HCT116 (cell line): ENCODE measurements at places on chromosomes 4 and X. TPM values are rescaled to one million over a fixed set of nuclear protein-coding genes. Genes with fewer than 3 reads are reported as not detected.

The TMEM271 gene
- not detected for total RNA-seq

The EMCN gene
- total RNA-seq = not detected

The TMEM33 gene
- total RNA-seq = 82.4 TPM

The FAT1 gene
- 676 TPM for total RNA-seq

The RNF212 gene
- not detected for total RNA-seq

The CXCL10 gene
- not detected for total RNA-seq

The AADAT gene
- total RNA-seq = 15.4 TPM

The SLITRK4 gene
- not detected for total RNA-seq

DNA sequence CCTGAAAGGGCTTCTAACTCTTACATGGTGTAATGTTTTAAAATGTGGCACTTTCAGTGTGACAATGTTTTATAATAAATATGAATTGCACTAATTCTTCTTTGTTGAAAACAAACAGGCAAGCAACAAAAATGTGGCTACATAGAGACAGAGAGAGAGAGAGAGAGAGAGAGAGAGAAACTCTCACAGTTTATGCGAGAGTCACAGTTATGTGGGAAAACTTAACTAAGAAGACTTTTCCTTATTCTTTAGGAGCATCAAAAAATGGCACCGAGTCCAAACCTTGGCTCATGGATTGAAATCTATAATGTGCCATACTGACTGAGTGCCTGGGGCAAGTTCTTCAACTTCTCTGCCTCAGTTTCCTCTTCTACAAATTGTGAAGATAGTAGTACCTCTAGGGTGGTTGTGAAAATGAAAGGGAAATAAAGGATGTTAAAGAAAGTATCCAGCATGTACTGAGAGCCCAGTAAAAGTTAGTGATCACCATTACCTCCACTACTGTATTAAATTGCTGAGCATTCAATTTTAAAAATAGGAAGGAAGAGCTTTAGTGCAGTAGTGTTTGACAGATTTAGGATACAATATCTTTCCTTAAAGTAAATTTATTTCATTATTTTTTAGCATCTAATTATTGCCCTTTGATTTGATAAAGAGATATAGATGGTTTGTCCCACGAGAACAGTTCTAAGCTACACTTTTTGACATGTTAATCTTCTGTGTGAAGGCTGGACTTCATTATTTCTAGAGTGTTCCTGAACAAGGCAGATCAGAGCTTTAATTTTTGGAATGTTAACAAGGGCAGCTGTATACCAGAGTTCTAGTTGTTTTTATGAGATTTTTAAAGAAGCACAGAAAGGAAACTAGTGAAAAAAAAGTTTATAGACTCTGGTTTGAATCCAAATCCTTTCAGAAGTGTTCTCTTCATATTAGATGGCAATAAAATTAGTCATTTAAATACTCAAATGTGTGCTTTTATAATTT is 187.5 kb upstream of the ANK2 start:
- no peak overlapping the region for H3K27ac ChIP-seq
- no peak for DNase-seq
- H3K4me1 ChIP-seq = peaks cover 11% of the 10 kb centered on the region
- H3K27me3 ChIP-seq = no peaks in the 10 kb centered on the region
- H3K4me3 ChIP-seq = no peak overlapping the region

DNA sequence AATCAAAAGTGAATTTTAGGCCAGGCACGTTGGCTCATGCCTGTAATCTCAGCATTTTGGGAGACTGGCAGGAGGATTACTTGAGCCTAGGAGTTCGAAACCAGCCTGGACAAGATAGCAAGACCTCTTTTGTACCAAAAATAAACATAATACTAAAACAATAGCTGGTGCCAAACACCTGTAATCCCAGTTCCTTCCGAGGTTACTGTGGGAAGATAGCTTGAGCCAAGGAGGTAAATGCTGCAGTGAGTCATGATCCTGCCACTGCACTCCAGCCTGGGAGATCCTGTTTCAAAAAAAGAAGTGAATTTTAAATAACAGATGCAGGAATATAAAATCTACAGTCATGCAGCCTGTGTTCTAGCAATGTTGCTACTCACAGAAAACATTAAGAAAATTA is 488.3 kb downstream of the PPARGC1A start:
- H3K4me3 ChIP-seq = no peak overlapping the region
- no peaks in the 10 kb centered on the region for H3K36me3 ChIP-seq
- no peaks in the 10 kb centered on the region for H3K4me1 ChIP-seq

DNA sequence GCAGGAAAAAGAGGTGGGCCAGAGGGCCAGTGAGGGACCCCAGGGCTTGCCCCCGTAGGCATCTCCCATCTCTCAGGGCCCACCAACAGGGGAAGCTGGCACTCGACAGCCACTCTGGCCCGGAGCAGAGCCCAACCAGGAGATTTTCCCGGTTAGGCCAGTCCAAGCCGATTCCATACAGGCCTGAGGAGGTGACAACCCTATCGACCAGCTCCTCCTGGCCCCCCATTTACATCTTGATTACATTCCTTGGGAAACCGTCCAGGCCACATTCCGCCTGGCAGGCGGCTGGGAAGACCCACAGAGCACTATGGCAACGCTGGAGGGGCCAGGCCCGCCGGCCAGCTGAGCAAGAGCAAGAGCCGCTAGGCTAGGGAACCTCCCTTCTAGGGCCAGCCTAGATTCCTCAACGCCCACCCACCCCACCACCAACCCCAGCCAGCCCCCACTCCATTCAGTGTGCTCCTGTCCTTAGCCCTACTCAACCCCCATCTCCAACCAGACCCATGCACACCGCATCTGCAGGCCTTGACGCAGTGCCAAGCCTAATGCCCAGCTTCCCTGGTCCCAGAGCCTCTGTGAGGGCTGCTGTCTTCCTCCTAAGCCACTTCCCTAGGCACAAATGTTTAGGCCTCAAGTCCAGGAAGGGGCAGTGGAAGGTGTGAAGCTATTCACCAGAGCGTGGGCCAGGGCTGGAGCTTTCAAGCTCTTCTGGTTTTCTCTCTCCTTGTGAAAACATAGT is 161.2 kb downstream of the EFNB1 start:
- H3K27me3 ChIP-seq = no peaks in the 10 kb centered on the region
- DNase-seq = no peak
- H3K36me3 ChIP-seq = no peaks in the 10 kb centered on the region
- H3K4me1 ChIP-seq = no peaks in the 10 kb centered on the region
- H3K4me3 ChIP-seq = no peak overlapping the region

- no peak overlapping the region for H3K27ac ChIP-seq
- H3K4me3 ChIP-seq = no peak overlapping the region
- no peak for DNase-seq
- peaks cover 4% of the 10 kb centered on the region; the same call in 1 of the 2 replicates for H3K4me1 ChIP-seq
These were observed 86.3 kb upstream of the BMP2K start for GRCh38 chr4:78689700-78690323.

- no peak for DNase-seq
- H3K4me3 ChIP-seq = no peak overlapping the region
- no peaks in the 10 kb centered on the region for H3K27me3 ChIP-seq
- H3K36me3 ChIP-seq = no peaks in the 10 kb centered on the region
- H3K4me1 ChIP-seq = no peaks in the 10 kb centered on the region
- H3K27ac ChIP-seq = no peak overlapping the region
These were observed 379.5 kb downstream of the ZIC3 start for GRCh38 chrX:137945470-137945869.

DNA sequence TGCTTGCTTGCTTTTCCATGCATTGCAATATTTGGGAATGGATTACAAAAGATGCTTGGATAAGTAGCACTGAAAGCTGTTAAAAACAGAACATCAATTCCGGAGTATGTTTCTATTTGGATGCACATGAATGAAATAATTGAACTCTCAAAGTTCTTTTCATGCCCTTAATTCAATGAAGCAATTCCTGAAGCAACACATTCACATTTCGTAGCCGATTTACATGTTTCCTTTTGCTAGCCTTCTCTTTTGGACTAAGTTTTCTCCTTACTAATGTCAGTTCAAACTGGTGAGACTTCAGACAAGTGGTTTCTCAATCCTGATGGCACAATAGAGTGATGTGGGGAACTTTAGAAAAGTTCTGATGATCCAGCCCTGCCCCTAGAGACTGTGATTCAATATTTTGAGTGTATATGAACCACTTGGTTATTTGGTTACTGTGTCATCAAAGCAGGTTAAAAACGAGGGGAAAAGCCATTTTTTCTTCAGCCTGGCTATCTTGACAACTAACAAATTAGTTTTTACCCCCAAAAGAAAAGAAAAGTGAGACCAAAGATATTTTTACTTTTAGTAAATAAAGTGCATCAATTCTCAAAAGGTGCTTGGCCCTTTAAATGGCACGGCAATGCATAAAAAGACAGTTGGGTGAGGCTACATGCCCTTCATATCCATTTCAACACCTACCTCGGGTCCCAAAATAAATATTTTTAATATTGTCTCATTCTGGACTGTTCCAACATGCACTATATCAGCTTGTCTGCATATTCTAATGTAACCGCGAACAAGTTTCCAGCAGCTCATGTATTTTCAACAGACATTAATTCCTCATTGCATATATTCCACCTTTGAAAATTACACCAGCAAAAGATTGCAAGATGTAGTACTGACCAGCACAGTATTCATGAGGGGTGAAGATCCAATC is 90.1 kb upstream of the RPL34 start:
- H3K4me3 ChIP-seq = no peak overlapping the region
- no peaks in the 10 kb centered on the region for H3K4me1 ChIP-seq
- DNase-seq = no peak
- no peak overlapping the region for H3K27ac ChIP-seq
- no peaks in the 10 kb centered on the region; the same call in 1 of the 2 replicates for H3K27me3 ChIP-seq

DNA sequence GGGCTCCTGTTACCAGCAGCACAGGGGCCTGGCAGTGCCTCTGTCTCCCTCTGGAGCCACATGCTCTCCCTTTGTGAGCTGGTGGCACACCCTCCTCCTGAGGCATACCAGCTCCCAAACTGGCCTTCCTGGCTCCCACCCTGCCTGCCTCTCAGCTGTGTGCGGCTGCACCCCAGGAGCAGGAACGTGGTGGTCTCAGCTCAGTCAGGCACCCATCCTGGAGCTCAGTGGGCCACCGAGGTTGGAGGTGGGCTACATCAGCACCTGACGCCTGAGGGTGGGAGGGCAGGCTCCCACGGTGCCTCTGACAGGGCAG is 85.9 kb upstream of the NKX1-1 start:
- no peaks in the 10 kb centered on the region for H3K4me1 ChIP-seq
- H3K27ac ChIP-seq = no peak overlapping the region
- DNase-seq = no peak
- no peak overlapping the region for H3K4me3 ChIP-seq
- H3K36me3 ChIP-seq = no peaks in the 10 kb centered on the region

GRCh38 chrX:7638078-7638710 is 204.8 kb upstream of the VCX start:
- DNase-seq = no peak
- H3K27ac ChIP-seq = no peak overlapping the region
- no peaks in the 10 kb centered on the region for H3K4me1 ChIP-seq
- H3K4me3 ChIP-seq = no peak overlapping the region
- H3K27me3 ChIP-seq = no peaks in the 10 kb centered on the region
- no peaks in the 10 kb centered on the region for H3K36me3 ChIP-seq

DNA sequence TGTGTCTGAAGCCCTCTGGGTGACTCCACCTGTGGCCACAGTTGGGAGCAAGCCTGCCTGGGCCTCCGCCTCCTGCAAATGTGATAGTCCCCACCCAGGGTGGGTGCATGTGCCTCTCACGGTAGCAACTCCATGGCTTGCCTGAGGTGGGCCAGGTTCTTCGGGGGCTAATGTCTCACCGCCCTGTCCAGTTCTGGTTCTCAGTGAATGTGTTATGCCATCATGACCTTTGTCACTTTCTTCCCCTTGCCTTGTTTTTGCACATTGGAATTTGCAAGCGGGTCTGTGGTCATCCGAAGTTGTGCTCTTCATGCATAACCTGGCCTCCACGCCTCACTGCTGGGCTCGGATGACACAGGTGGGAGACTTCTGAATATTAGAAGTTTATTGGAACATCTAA is 39.7 kb downstream of the SHROOM2 start:
- DNase-seq = no peak
- H3K27ac ChIP-seq = no peak overlapping the region
- H3K4me3 ChIP-seq = no peak overlapping the region
- peaks cover 10% of the 10 kb centered on the region for H3K4me1 ChIP-seq

- H3K36me3 ChIP-seq = no peaks in the 10 kb centered on the region
- DNase-seq = no peak
- no peak overlapping the region for H3K27ac ChIP-seq
- no peaks in the 10 kb centered on the region for H3K27me3 ChIP-seq
- no peak overlapping the region for H3K4me3 ChIP-seq
These were observed 43.0 kb downstream of the RBMX2 start for GRCh38 chrX:130444641-130445336.

DNA sequence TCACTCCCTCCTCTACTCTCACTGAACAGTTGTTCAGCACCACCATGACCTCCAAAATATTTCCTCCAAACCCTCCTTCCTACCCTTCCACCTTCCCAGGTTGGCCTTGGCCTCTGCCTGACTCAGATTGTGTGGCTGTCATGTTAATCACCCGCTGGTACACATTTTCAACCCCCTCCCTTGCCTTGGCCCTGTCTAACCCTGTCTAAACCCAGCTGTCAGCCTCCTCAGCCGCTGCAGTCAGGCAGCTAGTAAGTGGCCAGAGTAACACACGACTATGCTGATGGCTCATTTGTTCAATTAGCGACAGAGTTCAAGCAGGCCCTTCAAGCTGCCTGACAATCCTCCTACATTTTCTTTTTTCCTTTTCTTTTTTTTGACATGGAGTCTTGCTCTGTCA is 18.0 kb downstream of the ING2 start:
- no peak overlapping the region for H3K27ac ChIP-seq
- H3K4me1 ChIP-seq = no peaks in the 10 kb centered on the region
- no peaks in the 10 kb centered on the region for H3K27me3 ChIP-seq
- DNase-seq = no peak
- H3K4me3 ChIP-seq = no peak overlapping the region
- no peaks in the 10 kb centered on the region for H3K36me3 ChIP-seq

DNA sequence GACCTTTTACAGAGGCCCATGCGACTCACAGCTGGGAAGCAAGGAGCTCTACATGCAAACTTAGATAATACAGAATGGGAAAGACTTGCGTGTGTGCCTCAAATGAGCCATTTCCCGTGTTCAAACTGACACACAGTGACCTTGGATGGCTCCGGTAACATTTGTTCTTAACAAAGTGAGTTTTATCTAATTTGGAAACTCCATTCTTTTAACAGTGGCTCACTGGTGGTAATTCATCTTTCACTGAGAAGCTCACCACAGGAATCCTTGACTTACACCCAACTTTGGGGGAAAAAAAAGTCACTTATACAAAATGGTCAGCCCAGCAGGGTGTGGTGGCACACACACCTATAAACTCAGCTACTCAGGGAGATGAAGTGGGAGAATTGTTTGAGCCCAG is 190.6 kb downstream of the LDB2 start:
- no peak overlapping the region for H3K4me3 ChIP-seq
- no peak overlapping the region for H3K27ac ChIP-seq
- H3K36me3 ChIP-seq = no peaks in the 10 kb centered on the region
- no peak for DNase-seq

- no peaks in the 10 kb centered on the region for H3K27me3 ChIP-seq
- no peaks in the 10 kb centered on the region for H3K4me1 ChIP-seq
- no peak overlapping the region for H3K27ac ChIP-seq
- no peaks in the 10 kb centered on the region for H3K36me3 ChIP-seq
- H3K4me3 ChIP-seq = no peak overlapping the region
These were observed 25.3 kb upstream of the SOD3 start for GRCh38 chr4:24770032-24770584.

- no peak for DNase-seq
- no peaks in the 10 kb centered on the region for H3K36me3 ChIP-seq
- H3K4me1 ChIP-seq = no peaks in the 10 kb centered on the region
- no peak overlapping the region for H3K4me3 ChIP-seq
These were observed 59.7 kb downstream of the NAA11 start for GRCh38 chr4:79266136-79266535.

- DNase-seq = no peak
- no peak overlapping the region for H3K4me3 ChIP-seq
- H3K36me3 ChIP-seq = no peaks in the 10 kb centered on the region
- no peak overlapping the region for H3K27ac ChIP-seq
- H3K27me3 ChIP-seq = no peaks in the 10 kb centered on the region
These were observed 387.5 kb upstream of the GRID2 start for GRCh38 chr4:91916219-91916618.
